NCI-H187 (cell line): ENCODE measurements at places on chromosomes 6 and 20.
A peak's percentile ranks its signal among the peaks of the same experiment; 100 is the strongest.

DNA sequence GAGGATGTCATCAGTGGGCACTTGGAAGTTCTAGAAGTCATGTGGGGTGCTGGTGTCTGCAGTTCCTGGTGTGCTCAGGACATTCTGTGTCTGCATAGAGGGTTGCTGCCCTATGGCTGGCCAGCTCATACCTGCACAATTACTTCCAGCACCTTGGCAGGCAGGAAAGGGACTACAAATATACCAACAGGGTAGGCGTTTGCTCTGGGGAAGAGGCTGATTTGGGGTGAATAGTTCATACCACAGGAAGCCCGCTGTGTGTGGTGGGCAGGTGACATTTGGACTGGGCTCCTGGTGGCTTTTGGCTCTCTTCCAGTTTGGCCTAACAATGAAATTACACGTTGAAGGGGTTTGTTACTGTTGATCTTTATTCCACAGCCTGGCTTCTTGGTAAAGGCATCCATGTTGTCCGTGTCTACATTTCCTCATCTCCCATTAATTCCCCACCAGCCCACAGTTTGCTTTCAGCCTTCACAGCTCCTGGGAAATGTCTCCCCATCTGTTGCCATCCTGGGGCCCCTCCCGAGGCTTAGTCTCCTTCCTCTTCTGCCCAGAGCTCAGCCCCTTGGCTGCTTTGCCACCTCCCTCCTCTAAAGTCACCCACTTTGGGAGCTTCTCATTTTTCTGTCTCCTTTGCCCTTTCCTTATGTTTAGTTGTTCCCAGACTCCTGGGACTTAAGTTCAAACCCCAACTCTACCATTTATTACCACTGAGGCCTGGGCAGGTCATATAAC lies 88.1 kb downstream of the RSPH3 start:
- no peak for DNase-seq

GRCh38 chr20:4670469-4670868 lies 51.2 kb upstream of the PRND start:
- no peak for DNase-seq

- peak; percentile 8 for DNase-seq
Measured at GRCh38 chr20:63309261-63310071, 16.5 kb downstream of the COL20A1 start.

GRCh38 chr6:89430201-89430962 lies 2.6 kb upstream of the ANKRD6 start:
- peak; percentile 18 for DNase-seq

GRCh38 chr6:113184291-113184690 lies 672.9 kb upstream of the MARCKS start:
- no peak for DNase-seq

- no peak for DNase-seq
Measured at GRCh38 chr20:57524511-57525176, at the start of gene CTCFL. TSS of gene CTCFL (minus strand) at chr20:57525140. CDS start at chr20:57524205, 935 bp downstream.

DNA sequence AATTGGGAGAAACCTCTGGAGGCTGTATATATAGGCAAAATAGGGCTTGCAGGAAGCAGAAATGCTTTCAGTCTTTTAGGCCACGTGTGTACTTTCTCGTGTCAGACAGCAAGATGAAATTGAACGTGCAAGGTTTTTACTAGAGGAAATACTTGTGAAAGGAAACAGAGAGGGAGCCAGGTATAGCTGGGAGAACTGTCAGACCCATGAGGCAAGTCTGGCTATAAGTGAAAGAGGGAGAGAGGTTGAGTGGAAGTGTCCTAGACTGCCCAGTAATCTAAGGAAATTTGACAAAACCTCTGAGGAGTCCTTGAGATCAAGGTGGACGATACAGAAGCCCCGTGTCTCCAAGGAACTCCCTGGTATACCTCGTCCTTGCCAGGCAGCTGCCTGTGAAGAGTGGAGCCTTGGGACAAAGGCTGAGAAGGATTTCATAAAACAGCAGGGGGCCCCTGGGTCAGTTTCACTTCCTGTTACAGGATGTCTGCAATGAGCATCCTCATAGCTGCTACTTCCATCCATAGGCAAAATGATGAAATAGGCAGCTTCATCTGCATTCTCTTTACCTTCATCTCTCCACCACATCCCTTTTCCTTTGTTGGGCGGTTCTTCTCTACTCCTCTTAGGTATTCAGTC lies 114.4 kb upstream of the MAP3K7 start:
- DNase-seq: peak; percentile 8

GRCh38 chr20:25046181-25046641 lies 11.7 kb downstream of the ACSS1 start:
- DNase-seq: no peak

GRCh38 chr20:3404402-3404801 lies 3.1 kb downstream of the DNAAF9 start:
- DNase-seq: no peak

DNA sequence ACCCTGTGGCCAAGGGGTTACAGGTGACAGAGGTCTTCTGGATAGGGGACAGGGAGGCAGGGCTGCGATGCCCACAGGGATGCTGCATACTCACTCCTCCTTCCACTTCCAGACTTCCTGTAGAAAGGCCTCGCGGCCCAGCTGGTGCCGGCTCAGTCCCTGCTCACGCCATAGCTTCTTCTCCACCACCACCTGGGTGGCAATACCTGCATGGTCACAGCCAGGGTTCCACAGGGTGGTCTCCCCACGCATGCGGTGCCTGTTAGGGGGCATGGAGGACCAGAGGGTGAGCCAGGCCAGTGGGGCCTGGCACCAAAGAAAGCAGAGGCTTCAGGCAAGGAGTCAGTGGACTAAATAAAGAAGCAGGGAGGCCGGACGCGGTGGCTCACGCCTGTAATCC lies 8.3 kb upstream of the VWA7 start:
- DNase-seq: no peak

DNA sequence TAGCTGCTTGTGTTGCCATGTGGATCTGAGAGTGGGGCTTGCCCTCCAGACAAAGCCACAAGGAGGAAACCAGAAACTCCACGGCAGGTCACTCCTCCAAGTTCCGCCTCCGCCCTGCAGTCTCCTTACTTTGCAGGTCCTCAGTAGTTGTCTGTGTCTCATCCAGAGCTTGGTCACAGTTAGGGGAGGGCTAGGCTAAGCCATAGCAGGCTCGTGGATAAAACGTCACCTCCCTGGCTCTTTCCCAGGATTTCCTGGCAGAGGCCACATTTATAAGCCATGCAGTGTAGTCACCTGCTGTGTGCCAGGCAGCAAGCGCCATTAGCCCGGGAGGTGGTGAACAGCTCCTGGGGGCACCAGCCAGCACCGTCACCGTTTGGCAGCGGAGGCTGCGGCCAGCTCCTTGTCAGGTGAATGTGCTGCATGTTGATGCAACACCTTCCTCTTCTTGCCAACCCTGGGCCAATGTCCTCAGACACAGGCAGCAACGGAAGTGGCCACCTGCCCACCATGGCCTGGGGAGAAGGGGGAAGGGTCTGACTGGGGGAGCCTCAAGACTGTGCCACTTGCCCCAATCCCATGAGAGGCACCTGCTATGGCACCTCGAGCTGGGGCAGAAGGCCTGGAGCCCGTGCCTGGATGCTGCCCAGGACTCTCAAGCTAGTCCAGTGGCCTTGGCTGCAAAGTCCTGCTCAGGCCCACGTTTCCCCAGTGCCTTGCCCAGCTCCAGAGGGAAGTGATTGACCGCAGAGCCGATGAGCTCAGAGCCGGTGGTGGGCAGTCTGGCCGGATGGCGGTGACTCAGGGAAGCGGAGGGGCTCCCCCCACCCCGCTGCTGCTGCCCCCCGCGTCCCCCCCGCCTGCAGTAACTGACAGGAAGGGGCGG lies 39.0 kb upstream of the SLCO4A1 start:
- DNase-seq: no peak

DNA sequence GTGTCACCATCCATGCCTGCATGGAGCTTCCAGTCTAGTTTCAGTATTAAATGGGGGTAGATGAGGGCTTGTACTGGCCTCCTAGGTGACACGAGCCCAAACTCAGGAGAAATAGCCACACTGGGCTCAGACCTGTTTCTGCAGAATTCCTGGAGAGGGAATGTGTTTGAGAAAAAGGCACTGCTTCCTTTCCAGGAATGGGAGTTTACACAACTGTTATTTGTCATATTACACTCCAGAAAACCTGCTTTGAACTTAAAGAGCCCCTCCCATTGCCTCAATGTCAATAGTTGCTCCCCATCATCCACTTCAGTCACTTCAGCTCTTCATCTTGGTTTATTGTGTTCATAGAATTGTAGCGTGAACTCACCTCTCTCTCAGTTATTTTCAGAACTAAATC lies 151.5 kb downstream of the CFAP61 start:
- DNase-seq: no peak

GRCh38 chr20:20680991-20681508 lies 31.4 kb downstream of the RALGAPA2 start:
- no peak for DNase-seq

GRCh38 chr20:58228484-58229197 lies at the start of gene ANKRD60:
TSS of gene ANKRD60 (minus strand) at chr20:58228653. CDS start at chr20:58228653, 0 bp downstream.
- DNase-seq: no peak

- no peak for DNase-seq
Measured at GRCh38 chr6:13653296-13653695, 38.2 kb downstream of the NOL7 start.

DNA sequence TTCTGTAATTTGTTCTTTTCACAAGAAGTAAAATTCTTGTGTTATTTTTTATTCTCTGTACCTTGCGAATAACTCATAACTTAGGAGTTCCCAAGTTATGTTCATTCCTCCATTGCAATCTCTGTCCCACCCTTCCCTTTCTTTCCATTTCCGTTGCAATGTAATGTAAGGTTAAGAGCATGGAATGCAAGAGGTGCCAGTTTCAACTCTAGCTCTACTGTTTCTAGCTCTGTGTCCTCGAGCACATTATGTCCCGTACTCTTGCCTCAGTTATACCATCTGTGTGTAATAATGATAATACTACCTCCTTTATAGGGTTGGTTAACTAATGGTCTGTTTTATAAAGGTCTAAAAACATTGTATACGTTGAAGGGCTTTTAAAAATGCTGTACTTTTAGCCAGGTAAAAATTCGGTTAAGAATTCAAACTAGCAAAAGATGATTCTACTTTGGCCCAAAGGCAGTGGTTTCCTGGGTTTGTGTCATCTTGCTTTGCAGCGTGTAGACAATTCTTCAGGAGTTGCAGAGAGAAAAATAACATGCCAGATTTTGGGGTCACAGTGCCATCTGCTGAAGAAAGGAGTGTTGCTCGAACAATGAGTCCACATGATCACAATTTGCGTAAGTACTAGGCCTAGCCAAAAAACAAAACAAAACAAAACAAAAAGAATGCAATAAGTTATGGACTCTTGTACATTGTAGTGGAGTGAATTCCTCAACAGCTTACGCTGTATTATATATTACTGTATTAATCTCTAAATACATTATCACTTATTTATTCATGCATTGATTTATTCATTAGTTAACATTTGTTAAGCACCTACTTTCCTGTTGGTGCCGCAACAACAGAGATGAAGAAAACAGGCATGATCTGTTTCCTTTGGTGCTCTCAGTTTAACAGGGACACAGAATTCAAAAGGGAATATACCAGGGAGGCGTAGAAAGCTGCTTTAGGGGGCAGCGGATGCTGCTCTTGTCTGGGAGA lies 10.0 kb upstream of the PFDN4 start:
- no peak for DNase-seq

GRCh38 chr6:125008261-125008703 lies 46.0 kb downstream of the RNF217 start:
- no peak for DNase-seq

GRCh38 chr6:116402108-116402937 lies 31.6 kb downstream of the DSE start:
- DNase-seq: no peak

DNA sequence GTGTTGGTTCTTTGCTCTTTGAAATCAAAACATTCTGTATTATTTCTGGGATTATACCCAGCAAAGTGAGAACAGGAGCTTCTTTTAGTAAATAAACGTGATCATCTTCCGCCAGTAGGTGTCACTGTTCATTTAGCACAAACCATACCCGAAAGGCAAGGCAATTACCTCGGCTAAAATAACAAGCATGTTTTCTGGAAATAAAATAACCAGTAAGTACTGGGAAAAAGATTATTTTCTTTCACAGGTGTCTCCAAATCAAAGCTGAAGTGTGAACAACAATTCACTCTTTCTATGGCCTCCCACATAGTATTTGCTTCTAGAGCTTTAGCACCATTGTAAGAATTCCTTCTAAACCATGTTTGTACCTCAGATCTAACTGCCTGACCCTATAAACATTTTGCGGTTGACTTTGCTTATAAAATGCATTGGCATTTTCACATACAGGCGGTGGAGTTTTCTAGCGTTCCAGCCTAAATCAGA lies 144.6 kb upstream of the AGPAT4 start:
- no peak for DNase-seq

DNA sequence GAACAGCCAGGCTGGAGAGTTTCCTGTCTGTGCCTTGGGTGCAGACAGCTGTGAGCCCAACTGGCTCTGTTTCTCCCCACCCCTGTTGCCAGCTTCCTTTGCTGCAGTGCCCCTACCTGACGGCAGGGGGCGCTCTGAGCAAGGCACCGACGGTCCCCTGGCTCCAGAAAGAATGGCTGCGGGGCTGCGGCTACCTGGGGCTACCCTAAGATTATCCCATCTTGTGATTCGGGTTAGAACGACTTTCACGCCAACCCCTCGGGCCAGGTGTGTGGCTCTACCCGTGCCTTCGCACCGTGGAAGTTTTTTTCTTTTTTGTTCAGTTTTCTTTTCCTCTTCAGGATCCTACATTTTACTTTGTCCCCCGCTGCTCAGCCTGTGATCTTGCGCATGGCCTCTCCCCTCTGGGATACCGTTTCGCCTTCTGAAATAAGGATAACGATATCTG lies 33.4 kb upstream of the AAR2 start:
- DNase-seq: no peak

GRCh38 chr6:36241728-36242127 lies 28.1 kb upstream of the PNPLA1 start:
- no peak for DNase-seq

- no peak for DNase-seq
Measured at GRCh38 chr20:37523012-37523391, 2.0 kb downstream of the NNAT start.

GRCh38 chr20:43460830-43461200 lies 3.1 kb downstream of the SRSF6 start:
- DNase-seq: no peak

- no peak for DNase-seq
Measured at GRCh38 chr6:169950558-169950957, 199.1 kb downstream of the ERMARD start.

- peak; percentile 66 for DNase-seq
Measured at GRCh38 chr6:39268171-39268570, 38.9 kb upstream of the KCNK5 start.

GRCh38 chr20:50220093-50220893 lies 29.7 kb downstream of the CEBPB start:
- DNase-seq: no peak

DNA sequence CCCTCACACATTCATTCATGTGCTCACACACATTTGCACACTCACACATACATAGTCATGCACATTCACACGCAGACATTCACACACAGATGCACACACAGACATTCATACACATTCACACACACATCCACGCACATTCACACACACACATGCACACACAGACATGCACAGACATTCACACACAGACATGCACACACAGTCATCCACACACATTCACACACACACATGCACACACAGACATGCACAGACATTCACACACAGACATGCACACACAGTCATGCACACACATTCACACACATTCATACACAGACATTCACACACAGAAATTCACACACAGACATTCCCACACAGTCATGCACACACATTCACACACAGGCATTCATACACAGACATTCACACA lies 147.3 kb downstream of the PACRG start:
- DNase-seq: no peak
